ENCODE measurements at places on chromosomes 12 and 14.

GRCh38 chr14:100786131-100786530, 39.8 kb upstream of the MEG3 start:
- DNase-seq: no peak

- peak; percentile 27 for DNase-seq
Measured at GRCh38 chr12:88854260-88854659, 274.0 kb upstream of the KITLG start.

GRCh38 chr12:109222496-109222895, 86.6 kb downstream of the FOXN4 start:
- DNase-seq: no peak

- DNase-seq: no peak
Measured at GRCh38 chr12:91991399-91992187, 154.1 kb downstream of the BTG1 start.

DNA sequence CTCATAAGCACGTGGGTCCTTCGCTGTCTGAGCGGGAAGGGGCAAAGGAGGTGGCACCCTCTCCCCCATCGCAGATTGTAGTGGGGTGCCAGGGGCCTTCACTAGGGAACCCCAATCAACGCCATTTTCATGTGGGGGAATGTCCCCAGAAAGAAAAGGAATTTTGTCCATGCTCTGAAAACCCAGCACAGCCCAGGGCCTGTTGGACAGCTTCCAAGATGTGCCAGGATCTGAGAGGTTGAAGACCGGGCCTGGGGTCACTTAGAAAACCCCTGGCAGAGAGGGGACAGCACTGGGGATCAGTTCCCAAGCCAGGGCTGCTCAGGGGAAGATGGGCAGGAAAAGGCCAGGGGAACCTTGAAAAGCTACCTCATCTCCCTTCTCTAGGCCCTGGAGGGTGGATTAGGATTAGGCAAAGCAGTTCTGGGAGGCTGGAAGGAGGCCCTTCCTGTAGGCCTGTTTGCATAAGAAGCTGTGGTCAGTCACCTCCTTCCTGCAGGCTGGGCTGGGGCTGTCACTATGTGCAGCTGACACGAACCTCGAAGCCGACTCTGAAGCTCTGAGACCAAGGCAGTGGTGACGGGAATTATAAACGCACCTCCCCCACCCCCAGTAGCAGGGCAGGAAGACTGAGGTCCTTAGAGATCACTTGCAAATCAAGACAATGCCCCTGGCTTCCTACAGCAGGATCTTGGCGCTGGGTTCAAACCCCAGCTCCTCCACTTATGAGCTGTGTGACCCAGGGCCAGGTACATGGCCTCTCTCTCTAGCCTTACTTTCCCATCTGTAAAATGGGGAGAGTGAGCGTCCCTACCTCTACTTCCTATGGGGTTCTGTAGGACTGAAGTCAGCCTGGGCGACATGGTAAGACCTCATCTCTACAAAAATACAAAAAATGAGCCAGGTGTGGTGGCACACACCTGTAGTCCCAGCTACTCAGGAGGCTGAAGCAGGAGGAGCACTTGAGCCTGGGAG, 29.0 kb downstream of the TESC start:
- DNase-seq: no peak

DNA sequence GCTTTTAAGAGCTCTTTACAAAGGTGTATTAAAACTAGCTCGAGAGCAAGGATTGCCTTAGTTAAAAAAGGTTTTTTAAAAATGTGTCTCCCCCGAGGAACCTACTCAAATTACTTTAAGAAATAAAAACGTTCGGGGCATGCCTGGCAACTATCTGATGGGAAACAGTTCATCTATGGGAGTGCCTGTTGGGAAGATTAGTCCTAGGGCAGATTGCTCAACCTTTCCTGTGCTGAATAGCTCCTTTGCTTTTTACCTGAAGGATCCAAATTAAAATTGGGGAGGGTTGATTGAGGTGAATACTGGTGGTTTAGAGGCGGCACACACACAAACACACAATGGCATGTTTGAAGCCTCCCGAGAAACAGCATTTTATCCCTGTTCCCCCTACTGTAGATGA, 541.4 kb upstream of the ATP2B1 start:
- DNase-seq: no peak

- peak; percentile 83 for DNase-seq
Measured at GRCh38 chr12:14417715-14418114, 52.2 kb downstream of the ATF7IP start.

DNA sequence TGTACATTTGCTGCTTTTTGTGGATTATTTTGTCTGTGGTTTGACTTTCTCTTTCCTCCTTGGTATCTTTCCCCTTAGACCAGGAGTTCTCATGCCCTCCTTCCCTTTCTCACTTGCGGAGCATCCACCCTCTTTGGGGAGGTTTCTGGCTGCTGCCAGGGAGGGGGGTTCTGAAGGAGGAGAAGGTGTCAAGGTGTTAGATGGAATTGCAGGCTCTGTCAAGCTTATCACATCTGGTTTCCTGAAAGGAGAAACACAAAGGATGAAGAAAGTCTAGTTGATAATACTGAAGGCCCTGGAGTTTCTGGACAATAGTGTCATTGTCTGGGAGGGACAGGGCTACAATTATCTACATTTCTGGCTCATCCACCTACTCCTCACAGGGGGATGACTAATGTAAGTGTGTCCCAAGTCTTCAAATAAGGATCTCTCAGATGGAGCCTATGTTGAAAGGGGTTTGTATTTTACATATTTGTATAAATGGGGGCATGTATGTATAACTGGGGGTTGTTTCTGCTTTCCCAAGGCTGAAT, 217.3 kb upstream of the CCDC196 start:
- no peak for DNase-seq

Measured in astrocyte of the cerebellum (primary cell).